Osteoblast (primary cell): ENCODE measurements at places on chromosomes 5 and 9. TPM values are rescaled to one million over a fixed set of nuclear protein-coding genes. Genes with fewer than 3 reads are reported as not detected.

Gene ANGPTL2
- 39.8 and 72.5 TPM in 2 replicates for total RNA-seq

Gene C9
- 0.36 TPM in 1 of 2 replicates, not detected in the other for total RNA-seq

Gene SPINK5
- not detected in 2 replicates for total RNA-seq

Gene GABRP
- under 0.01 TPM in 2 replicates for total RNA-seq

Gene SLC6A19
- not detected in 2 replicates for total RNA-seq

Gene SAPCD2
- 0.88 and 1.1 TPM in 2 replicates for total RNA-seq

Gene SAXO1
- under 0.01 TPM in 2 replicates for total RNA-seq

Gene ANXA1
- 803 and 816 TPM in 2 replicates for total RNA-seq

Gene PRRX2
- total RNA-seq, result 27.5 and 34.8 TPM in 2 replicates

Gene LHX6
- not detected in 2 replicates for total RNA-seq

Gene MTX3
- total RNA-seq, result 17.7 and 18.9 TPM in 2 replicates
